ACHN (cell line): ENCODE measurements at places on chromosomes 4 and X.

- DNase-seq: no peak
These were observed 134.2 kb downstream of the GALNTL6 start for GRCh38 chr4:171947400-171947799.

- DNase-seq: no peak
These were observed 77.9 kb downstream of the LUZP4 start for GRCh38 chrX:115367455-115367854.

- DNase-seq: no peak
These were observed 242.4 kb downstream of the ARHGAP24 start for GRCh38 chr4:85717351-85717750.

DNA sequence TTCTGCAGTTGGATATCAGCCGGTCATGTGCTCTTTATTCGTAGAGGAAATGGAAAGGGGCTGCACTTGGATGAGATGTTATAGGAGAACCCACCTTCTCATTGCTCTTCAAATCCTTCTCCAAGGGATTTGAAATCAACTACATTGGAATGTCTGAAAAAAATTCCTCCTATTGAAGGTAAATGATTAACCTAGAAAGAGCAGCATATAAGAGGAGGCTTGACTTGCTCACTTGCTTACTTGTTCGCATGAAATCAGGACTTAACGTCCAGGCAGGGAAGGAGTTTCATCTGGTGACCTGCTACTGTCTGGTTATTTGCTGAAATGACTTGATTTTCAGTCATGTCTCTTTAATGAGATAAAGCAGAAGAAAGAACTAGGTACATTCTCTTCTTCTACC lies 338.4 kb upstream of the NOCT start:
- DNase-seq: peak; percentile 57

GRCh38 chr4:177239878-177240277 lies 69.8 kb upstream of the NEIL3 start:
- DNase-seq: no peak

- DNase-seq: no peak
These were observed 346.4 kb downstream of the PTTG2 start for GRCh38 chr4:38306482-38307071.

DNA sequence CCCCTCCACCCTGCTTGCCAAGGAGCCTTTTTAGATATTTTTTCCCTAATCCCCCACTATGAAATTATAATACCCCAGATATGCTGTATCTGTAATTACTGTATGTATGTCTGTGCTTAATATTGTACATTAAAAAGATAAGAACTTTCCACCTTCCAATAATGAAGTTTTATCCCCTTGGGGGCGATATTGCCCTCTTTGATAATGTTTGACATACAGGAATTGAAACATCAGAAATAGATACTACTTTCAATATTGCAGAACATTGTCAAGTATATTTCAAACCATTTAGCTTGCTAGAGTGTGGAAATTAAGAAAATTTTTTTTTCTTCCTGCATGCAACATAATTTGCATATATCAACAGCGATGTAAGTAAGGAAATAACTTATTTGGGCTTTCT lies 58.9 kb downstream of the NAF1 start:
- DNase-seq: peak; percentile 50

DNA sequence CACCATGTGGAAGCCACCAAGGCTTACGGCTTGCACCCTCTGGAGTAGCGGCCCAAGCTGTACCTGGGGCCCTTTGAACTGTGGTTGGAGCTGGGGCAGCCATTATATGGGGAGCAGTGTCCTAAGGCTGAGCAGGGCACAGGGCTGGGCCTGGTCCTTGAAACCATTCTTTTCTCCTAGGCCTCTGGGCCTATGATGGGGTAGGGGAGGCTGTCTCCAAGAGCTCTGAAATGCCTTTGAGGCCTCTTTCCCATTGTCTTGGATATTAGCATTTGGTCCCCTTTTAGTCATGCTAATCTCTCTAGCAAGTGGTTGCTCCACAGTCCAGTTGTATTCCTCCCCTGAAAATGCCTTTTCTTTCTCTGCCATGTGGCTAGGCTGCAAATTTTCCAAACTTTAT lies 96.4 kb upstream of the ARX start:
- no peak for DNase-seq

DNA sequence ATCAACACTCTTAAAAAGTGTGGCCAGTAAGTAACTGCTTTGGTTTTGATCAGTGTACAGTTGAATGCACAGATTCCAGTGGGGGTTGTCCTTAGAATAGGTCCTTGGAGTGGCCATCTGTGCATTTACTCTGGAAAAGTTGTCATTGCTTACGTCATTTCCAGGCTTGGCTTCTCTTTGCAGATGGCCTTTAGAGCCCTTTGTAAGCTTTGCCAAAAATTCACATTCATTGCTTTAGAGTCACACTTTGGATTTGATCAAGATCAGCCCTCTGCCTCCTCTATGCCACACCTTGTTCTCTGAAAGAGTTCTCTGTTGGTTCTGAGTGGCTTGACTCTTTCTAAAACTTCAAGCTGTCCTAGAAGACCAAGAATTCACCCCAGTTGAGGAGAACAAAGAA lies 83.9 kb downstream of the MAMLD1 start:
- DNase-seq: no peak

GRCh38 chr4:40197879-40198689 lies 1.3 kb downstream of the RHOH start:
- no peak for DNase-seq

- no peak for DNase-seq
These were observed 11.4 kb downstream of the TMEM165 start for GRCh38 chr4:55407119-55407518.

DNA sequence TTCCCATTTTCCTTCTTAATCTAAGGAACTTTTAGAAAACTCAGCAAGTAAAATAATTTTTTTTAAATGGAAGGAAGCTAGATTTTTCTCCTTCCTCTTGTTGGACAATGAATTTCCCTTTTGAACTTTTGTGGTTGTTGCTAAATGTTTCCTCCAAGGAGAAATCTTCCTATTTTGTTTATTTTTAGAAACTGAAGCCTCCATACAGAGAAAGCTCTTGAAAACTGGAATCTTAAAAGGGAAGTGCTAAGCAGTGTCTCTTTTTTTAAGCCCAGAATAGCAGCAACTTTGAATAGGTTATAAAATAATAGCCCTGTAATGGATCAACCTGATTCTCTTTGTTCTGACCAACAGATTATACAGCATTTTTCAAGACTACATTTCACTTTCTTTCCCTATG lies 15.1 kb upstream of the DCLK2 start:
- DNase-seq: no peak

DNA sequence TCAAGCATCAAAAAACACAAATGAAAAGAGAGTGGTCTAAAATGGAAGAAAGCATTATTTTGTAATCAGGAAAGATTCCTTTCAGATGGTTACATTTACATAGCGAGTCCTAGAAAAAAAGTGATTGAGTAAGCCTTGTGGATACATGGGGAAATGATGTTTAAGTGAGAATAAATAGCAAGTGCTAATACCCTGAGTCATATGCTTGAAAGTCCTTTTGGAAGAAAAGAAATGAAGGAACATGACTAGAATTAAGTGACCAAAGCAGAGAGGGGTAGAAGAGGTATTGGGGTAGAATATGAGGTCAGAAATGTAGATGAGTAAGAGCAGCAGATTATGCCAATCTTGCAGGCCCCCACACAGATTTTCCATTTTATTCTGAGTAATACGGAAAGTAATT lies 814.8 kb upstream of the GRID2 start:
- DNase-seq: no peak

GRCh38 chr4:45324455-45325417 lies 598.4 kb upstream of the GNPDA2 start:
- DNase-seq: no peak

GRCh38 chr4:87165892-87166291 lies 54.5 kb downstream of the KLHL8 start:
- DNase-seq: no peak

DNA sequence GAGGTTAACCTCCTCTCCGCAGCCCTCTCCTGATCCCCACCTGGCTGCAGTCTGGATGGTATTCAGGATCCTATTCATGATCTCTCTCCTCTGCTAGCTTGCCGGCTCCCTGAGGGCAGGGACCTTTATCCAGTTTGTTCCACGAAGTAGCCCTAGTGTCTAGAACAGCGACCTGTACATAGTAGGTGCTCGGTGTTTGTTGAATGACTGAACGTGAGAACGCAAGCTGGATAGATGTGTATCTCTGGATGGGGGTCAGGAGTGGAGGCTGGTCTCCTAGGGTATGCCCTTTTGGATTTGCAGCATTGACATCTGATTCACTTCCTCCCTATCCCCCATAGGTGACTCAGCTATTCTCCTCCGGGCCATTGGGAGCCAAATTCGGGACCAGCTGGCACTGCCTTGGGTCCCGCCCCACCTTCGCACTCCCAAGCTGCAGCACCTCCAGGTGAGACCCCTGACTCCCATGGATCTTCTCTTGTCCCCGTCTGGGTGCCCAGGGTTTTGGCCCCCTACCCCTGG lies 7.3 kb downstream of the CCDC22 start:
- DNase-seq: no peak

- no peak for DNase-seq
These were observed 209.9 kb upstream of the DIAPH2 start for GRCh38 chrX:96474741-96475125.

GRCh38 chrX:130714665-130715064 lies 188.3 kb downstream of the ENOX2 start:
- DNase-seq: no peak

- no peak for DNase-seq
These were observed 49.3 kb upstream of the HMX1 start for GRCh38 chr4:8920969-8921368.

- no peak for DNase-seq
These were observed 30.3 kb downstream of the SH3KBP1 start for GRCh38 chrX:19857131-19857530.

- DNase-seq: no peak
These were observed 86.0 kb upstream of the PGRMC2 start for GRCh38 chr4:128373628-128374027.

GRCh38 chrX:13250826-13251580 lies 68.8 kb downstream of the ATXN3L start:
- no peak for DNase-seq

DNA sequence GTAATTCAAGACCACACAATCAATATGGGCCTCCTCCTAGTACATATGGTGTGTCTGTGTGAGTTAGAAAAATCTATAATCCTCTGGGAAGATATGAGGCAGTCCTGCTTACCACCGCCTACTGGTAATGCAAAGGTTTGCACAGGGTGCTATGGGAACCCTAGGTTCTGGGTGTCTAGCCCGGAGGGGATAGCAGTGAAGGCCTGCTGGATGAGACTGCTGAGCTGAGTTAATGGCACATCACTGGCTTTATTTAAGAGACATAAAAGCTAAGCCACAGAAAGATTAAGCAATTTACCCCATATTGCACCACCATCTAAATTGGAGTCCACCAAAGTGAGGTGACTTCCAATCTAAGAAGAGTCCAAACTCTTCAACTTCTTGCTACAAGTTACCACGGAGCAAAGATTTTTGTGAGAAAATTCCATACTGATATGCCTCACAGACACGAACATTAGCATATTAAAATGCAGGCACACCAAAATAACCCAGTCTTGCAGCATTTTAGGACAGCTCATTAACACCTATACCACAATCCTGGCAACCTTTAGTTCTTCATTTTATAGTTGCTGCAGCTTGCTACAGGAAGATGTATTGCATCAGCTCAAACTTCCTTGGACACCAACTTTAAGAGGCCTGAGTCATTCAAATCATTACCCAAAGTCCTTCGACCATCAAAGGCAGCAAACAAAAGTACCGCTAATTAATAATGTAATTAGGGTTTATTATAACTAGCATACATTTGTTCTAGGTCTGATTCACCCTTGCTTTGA lies 13.7 kb downstream of the DGKK start:
- no peak for DNase-seq

- no peak for DNase-seq
These were observed 85.4 kb upstream of the NR3C2 start for GRCh38 chr4:148527571-148527970.

GRCh38 chr4:122747883-122748282 lies 15.4 kb downstream of the BBS12 start:
- DNase-seq: no peak

GRCh38 chrX:65407157-65407626 lies 127.4 kb downstream of the LAS1L start:
- DNase-seq: no peak

DNA sequence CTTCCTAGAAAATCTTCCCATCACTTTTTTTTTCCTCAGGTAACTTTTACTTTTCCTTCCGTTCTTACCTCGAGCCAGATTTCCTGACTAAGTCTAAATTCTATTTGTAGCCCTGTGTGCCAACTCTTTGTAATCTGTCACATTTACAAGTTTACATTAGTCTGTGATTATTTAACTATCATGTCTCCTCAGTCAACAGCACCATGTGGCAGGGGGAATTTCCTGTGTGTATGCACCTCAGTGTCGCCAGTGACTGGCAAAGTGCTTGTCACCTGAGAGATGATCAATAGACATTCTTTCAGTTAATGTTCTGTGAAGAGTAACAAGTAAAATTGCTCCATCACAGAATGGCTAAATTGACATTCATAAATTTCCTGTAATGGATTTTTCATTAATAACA lies 468.5 kb downstream of the PDGFC start:
- no peak for DNase-seq

- DNase-seq: no peak
These were observed 94.9 kb upstream of the PJA1 start for GRCh38 chrX:69260169-69260568.

- no peak for DNase-seq
These were observed 307.2 kb upstream of the NR3C2 start for GRCh38 chr4:148749403-148749802.

DNA sequence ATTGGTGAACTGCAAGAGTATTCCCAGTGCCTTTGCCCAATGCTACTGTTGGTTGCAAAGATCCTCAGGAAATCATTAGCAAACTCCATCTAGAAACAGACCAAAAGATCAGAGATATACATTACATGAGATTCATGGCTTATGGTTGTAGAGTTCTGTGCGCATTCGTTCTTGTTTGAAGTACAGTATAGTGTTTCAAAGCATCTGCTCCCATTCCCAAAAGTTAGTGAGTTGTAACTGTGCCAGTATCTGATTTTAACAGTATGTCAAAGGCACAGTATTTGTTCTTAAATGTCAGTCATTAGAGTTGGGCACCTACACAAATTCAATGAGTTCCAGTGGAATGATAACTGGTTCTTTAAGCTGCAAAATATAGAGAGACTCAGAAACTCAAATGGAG lies 314.7 kb upstream of the ATOH1 start:
- no peak for DNase-seq

GRCh38 chr4:185149392-185149791 lies 6.3 kb downstream of the SLC25A4 start:
- no peak for DNase-seq

DNA sequence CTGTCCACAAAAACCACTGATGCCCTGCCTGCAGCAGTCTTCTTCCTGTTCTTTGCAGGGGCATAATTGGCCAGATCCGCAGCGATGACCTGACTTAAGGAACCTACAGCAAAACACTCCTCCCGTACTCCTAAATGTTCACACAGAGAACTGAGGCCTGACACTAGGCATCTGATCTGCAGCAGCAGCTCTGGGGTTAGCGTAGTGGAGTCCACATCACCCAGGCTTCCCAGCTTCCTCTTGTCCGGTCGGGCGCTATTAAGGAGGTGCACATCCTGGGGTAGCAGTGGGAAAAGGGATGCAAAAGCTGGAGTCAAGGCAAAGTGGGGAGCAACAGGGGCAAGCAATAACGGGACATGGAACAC lies 758 bp downstream of the SCFD2 start:
- peak; percentile 14 for DNase-seq

GRCh38 chrX:66022632-66023384 lies 17.1 kb downstream of the VSIG4 start:
- no peak for DNase-seq

- DNase-seq: no peak
These were observed 128.0 kb downstream of the MXRA5 start for GRCh38 chrX:3218442-3218841.
